ENCODE measurements at places on chromosomes 13 and 19. TPM values are rescaled to one million over a fixed set of nuclear protein-coding genes. Genes with fewer than 3 reads are reported as not detected.

The KIR2DL3 gene
- total RNA-seq: not detected

The SHC2 gene
- total RNA-seq: 0.51 TPM

The CEACAM1 gene
- 1.6 TPM for total RNA-seq

The BLOC1S3 gene
- total RNA-seq: 5.3 TPM

The CYP4F12 gene
- total RNA-seq: 7.8 TPM

The APOC4 gene
- not detected for total RNA-seq

The ELSPBP1 gene
- not detected for total RNA-seq

The SIGLECL1 gene
- total RNA-seq: not detected

The SPC24 gene
- total RNA-seq: 1.7 TPM

The ZNF524 gene
- 18.4 TPM for total RNA-seq

The MBD3L3 gene
- total RNA-seq: not detected

The ZNF808 gene
- 12.6 TPM for total RNA-seq

The RNF225 gene
- 1.9 TPM for total RNA-seq

The ZNF230 gene
- total RNA-seq: 4.0 TPM

The TINCR gene
- total RNA-seq: 4.2 TPM

The ZNF563 gene
- 4.6 TPM for total RNA-seq

The C19orf85 gene
- not detected for total RNA-seq

The CFAP97D2 gene
- not detected for total RNA-seq

The C19orf33 gene
- 266 TPM for total RNA-seq

The SMIM17 gene
- total RNA-seq: 0.13 TPM

The FCER2 gene
- total RNA-seq: not detected

The SPACA4 gene
- total RNA-seq: under 0.01 TPM

The LHB gene
- not detected for total RNA-seq

The ZNF530 gene
- 3.9 TPM for total RNA-seq

The AP1M2 gene
- 135 TPM for total RNA-seq

The LMTK3 gene
- 1.3 TPM for total RNA-seq

The GNA15 gene
- total RNA-seq: 106 TPM

The KCNN1 gene
- not detected for total RNA-seq

The ATXN8OS gene
- not detected for total RNA-seq

The ZNF90 gene
- total RNA-seq: 2.7 TPM

The ZNF600 gene
- total RNA-seq: 9.1 TPM

The ATP8A2 gene
- not detected for total RNA-seq

The CDX2 gene
- not detected for total RNA-seq

The KCTD4 gene
- total RNA-seq: not detected

The PNMA8A gene
- total RNA-seq: 0.79 TPM

The GPR4 gene
- not detected for total RNA-seq

The KLK1 gene
- not detected for total RNA-seq

The FREM2 gene
- total RNA-seq: under 0.01 TPM

The ZNF345 gene
- 1.6 TPM for total RNA-seq

The IFI30 gene
- 17.6 TPM for total RNA-seq

The GAS6 gene
- 70.0 TPM for total RNA-seq

The FXYD3 gene
- 309 TPM for total RNA-seq

The IGFL4 gene
- total RNA-seq: not detected

The MAP4K1 gene
- total RNA-seq: not detected

The ZNF835 gene
- total RNA-seq: under 0.01 TPM

The LIM2 gene
- total RNA-seq: not detected

The KLK11 gene
- total RNA-seq: 52.0 TPM

The ZFP28 gene
- total RNA-seq: 7.4 TPM

The NLRP9 gene
- not detected for total RNA-seq

Measured in bronchial epithelial cell (primary cell).